ENCODE measurements at places on chromosomes 11 and 22.

DNA sequence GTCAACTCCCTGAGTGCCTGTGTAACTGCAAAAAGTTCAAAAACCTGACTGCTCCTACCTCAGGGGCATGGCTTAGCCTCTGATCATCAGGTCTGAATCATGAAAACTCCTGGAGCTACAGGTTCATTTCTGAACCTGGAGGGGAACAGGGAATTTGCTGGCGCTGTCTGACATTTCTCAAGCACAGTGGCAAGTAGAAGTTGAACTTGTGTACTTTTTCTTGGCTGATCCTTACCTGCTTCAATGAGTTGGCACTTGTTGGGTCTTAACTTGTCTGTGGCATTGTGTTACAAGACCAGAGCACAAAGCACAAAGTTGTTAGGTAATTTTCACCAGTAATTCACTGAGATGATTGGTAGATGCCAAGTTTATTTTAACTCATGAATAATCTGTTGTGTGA is 3.3 kb downstream of the TMEM109 start:
- DNase-seq = no peak

GRCh38 chr11:45523760-45524159 is 141.7 kb downstream of the CHST1 start:
- DNase-seq = no peak

GRCh38 chr11:70926543-70927201 is 325.7 kb downstream of the SHANK2 start:
- DNase-seq = no peak

DNA sequence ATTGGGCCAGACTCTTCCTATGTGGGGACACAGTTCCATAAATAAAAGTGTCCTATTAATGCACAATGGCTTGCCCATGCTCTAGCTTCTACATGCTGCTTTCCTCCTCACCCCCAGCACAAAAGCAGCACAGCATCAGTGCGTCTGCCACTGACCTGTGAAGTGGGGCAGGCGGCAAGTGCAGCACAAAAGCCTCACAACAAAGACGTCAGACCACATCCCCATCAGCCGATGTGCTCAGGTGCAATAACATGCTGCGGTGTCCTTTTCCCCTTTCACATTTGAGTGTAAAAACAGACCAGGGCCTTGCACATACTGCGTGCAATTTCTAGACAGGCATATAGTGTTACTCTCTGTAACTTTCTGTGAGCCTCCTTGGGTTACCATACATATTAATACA is 12.8 kb downstream of the DKK3 start:
- no peak for DNase-seq

DNA sequence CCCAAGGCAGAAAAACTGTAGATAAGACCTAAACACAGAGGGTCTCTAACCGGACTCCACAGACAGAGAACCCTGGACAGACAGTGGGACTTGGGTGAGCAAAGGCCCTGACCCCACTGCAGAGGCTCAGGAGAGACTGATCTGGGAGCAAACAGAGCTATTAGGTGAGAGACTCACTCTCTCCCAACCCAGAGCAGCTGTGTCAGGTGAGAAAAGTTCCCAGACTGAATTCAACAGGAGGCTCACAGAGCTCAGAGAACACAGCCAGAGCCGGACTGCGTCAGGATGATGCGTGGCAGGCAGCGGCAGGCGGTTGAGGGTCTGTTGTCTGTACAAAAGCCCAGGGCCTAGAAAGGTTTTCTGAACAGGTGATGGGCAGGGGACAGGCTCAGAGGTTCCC is 5.5 kb downstream of the RFPL2 start:
- DNase-seq = no peak

DNA sequence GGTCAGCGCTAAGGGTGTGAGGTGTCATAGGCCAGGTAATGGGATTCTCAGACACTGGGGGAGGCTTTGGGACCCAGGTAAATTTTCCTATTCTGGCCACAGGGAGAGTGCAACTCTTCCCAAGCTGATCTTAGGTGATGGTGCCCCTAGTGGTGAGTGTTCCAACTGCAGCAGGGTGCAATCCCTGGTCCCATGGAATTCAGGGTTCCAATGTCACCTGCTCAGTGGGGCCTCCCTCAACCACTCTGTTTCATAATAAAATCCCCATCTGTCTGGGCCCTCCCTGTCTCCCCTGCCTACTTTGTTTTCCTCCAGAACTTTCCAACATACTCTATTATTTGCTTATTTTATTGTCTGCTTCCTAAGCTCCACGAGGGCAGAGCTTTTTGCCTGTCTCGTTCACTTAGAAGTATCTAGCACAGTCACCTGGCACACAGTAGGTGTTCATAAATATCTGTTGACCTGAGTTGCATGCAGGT is 2.9 kb upstream of the SGSM1 start:
- DNase-seq = peak; percentile 61

GRCh38 chr11:13963949-13964770 is 1.6 kb downstream of the SPON1 start:
- no peak for DNase-seq

DNA sequence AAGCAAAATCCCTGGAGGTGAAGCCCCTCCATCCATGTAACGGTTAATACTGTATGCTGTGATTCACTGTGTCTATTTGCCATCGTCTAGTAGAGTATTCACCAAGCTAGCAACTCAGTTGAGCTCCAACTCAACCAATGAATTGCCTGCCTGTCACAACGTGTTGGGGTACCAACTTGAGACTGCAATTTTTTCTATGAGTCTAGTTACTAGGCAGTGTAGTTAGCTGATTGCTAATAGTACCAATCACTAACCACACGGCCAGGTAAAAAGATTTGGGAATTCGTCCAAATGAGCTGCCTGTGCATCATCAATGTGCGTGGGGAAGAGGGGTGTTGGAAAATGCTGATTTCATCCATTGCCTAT is 1.0 kb upstream of the BTG4 start:
- DNase-seq = no peak

- no peak for DNase-seq
These were observed 222.8 kb downstream of the DDX10 start for GRCh38 chr11:108887436-108888238.

DNA sequence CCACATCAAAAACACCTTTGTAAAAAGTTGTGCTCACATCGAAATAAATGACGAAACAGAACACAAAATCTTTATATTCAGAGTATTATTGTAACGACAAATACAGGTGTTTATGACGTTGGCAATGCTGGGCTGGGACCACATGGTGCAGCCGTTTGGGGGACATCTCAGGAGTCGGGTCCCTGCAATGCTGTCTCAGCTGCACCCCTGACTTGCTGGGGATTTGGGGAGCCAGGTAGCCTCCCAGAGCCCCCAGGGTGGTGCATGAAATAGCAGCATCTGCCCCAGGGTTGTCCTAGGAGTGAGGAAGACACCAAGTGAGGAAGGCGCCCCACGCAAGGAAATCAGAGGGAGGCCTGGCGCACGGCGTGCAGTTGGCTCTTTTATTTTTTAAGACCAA is 1526.8 kb downstream of the BRD1 start:
- no peak for DNase-seq

DNA sequence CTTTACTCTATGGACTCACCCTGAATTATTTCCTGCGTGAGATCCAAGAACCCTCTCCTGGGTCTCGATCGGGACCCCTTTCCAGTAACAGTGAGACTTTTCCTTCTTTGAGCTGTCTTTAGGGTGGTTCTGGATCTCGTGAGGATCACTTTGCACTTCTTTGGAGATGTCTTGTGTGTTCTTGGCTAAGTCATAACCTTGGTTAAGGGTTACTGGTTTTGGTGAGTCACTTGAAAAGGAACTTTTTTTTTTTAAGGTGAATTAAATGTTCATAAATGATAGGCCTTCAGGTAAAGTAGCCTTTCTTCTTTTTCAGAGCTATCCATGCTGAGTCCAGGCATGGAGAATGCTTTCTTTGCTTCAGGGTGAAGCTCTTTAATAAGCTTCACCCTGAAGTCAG is 19.4 kb upstream of the GSTP1 start:
- DNase-seq = no peak

GRCh38 chr22:31812977-31813605 is 59.3 kb downstream of the DEPDC5 start:
- no peak for DNase-seq

DNA sequence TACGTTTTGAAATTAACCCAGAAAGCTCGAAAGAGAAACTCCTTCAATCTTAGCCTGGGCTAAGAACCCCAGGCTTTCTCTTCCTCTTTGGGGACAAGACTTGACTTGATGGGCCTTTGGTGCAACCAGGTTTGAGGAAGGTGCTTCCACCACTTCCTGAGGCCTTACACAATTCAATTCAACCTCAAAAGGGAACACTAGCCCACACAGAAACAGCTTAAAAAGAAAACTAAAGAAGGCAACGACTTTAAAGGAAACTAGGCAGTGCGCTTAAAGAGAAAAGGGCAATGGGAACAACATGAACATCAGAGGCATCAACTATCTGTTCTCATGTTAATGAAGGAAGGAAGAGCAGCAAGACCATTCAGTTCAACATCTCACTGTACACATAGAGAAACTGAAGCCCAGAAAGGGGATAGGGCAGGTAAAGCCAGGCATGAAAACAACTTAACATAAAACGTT is 24.8 kb downstream of the PAK1 start:
- no peak for DNase-seq

DNA sequence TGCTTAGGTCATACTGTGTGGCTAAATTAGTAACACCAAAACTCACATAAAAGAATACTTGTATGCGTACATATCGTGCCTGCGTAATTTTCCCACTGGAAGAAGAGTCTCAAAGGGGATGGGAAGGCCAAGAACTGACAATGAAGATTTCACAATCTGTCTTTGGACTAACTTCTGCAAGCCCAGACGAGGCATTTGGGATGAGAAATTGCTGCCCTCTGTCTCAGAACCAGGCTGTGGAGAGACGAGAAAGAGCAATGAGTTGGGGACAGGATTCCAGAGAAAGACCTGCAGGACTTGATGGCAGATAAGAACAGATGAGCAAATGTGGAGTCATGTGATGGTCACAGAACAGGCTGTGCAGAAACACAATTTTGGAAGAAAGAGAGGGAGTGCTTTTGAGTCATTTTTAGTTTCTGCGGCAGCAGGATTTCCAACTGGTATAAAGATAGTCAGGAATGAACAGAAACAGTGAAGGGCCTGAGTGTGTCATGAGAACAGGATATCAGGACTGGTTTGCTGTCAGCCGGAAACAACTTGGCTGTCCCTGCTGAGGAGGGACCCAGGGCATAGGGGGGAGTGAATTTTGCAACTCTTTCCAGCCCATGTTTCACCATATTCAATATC is 82.7 kb upstream of the CTSC start:
- no peak for DNase-seq

- DNase-seq = no peak
These were observed 10.9 kb downstream of the SRPRA start for GRCh38 chr11:126257764-126258163.

GRCh38 chr11:36500315-36500721 is 9.8 kb downstream of the TRAF6 start:
- no peak for DNase-seq

GRCh38 chr11:83118814-83119213 is 38.1 kb upstream of the PCF11 start:
- no peak for DNase-seq

GRCh38 chr11:61054927-61055562 is 47.2 kb upstream of the CD5 start:
- no peak for DNase-seq

DNA sequence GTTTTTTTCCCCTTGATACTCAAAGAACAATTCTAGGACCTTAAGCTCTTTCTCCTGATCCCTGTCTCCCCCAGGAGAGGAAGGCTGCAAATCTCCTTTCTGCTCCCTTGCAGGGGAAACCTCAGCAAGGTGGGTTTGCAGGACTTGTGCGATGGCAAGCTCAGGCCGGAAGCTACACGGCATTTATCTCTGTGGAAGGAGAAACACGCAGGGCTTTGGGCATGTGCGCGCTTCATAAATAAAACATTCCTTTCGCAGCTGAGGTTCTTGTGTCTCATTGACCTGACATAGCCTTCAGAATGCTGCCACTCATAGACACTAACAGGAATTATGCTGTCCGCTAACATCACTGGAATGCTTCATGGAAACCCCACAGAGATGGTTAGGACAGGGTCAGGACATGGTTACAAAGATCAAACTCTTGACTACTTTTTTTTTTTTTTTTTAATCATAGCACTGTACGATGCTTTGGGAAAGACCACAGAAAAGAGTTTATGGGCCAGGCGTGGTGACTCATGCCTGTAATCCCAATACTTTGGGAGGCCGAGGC is 42.6 kb downstream of the SLN start:
- no peak for DNase-seq

DNA sequence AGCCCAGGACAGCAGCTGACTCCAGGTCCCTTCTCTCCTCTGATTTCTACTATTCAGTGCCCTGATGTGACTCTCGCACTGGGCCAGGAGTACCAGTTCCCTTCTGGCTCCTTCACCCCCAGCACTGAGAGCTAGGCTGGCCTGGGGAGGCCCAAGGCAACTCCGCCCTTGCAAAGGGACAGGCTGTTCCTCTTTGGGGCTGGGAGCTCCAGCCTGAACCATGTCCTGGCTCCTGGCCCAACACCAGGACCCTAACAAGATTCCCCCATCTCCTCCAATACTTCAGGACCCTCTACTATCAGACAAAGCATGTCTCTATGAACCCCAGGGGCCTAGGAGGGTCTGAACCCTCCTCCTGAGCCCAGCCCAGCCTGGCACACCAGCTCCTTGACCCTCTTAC is 12.5 kb downstream of the CREB3L1 start:
- DNase-seq = no peak

DNA sequence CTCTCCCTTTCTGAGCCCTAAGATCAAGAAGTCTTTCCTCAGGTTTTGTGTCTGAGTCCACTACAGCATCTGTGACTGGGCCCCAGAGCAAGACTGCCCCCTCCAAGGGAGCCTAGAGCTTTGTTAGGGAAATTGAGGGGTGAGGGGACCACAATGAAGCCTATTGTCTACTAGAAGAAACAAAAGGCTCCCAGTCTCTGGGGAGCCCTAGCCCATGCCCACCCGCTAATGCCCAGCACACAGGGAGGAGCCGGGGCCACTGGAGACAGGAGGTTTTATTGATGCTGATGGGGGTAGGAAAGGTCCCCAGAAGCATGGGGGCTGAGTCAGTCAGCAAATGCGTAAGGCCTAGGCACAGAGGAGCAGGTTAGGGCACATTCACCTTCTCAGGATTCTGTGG is 14.0 kb downstream of the RHOG start:
- no peak for DNase-seq

- DNase-seq = no peak
These were observed 80.0 kb upstream of the EIF3D start for GRCh38 chr22:36608987-36609386.

DNA sequence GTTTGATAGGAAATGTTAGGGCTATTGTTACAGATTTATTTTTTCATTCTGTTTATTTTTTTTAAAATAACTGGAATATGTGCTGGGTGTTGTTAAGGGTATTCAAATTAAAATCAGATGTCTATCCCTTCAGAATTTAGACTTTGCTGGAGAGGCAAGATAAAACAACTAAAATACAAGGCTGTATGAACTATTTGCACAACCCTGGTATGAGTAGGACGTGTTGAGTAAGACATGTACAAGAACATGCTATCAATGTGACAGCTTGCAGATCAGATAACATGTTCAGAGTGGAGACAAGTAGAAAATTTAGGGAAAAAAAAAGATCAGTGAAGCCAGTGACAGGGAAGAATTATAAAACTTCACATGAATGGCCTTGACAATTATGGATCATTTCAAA is 853.5 kb downstream of the METTL15 start:
- no peak for DNase-seq

GRCh38 chr11:32050264-32050663 is 40.6 kb upstream of the RCN1 start:
- no peak for DNase-seq

- no peak for DNase-seq
These were observed 2.9 kb downstream of the THYN1 start for GRCh38 chr11:134250246-134250645.
